Progenitor cell of endocrine pancreas (in vitro differentiated cells): ENCODE measurements at places on chromosomes 4 and X. TPM values are rescaled to one million over a fixed set of nuclear protein-coding genes. Genes with fewer than 3 reads are reported as not detected.

DNA sequence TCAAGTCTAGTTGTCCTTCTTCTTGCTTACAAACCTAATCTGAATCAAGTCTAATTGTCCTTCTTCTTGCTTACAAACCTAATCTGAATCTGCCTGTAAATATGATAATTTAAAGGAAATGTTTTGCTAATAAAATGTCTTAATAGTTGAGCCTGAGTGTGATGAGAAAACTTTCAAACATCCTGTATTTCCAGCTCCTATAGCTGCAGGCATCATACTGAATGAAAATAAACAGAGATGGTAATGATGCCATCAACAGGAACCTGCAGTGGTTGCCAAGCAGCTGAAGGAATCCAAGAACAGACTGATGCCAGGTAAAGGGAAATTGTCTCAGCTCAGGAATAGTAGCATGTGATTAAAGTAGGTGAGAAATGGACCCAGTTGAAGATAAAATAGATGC is 156.1 kb upstream of the IRS4 start:
- no peaks in the 10 kb centered on the region for H3K27me3 ChIP-seq
- no peaks in the 10 kb centered on the region for H3K4me1 ChIP-seq
- H3K27ac ChIP-seq, result no peak overlapping the region
- H3K36me3 ChIP-seq, result no peaks in the 10 kb centered on the region
- H3K4me3 ChIP-seq, result no peak overlapping the region

Gene CT45A1
- total RNA-seq, result not detected in 2 replicates

Gene TRIML2
- not detected in 2 replicates for total RNA-seq

DNA sequence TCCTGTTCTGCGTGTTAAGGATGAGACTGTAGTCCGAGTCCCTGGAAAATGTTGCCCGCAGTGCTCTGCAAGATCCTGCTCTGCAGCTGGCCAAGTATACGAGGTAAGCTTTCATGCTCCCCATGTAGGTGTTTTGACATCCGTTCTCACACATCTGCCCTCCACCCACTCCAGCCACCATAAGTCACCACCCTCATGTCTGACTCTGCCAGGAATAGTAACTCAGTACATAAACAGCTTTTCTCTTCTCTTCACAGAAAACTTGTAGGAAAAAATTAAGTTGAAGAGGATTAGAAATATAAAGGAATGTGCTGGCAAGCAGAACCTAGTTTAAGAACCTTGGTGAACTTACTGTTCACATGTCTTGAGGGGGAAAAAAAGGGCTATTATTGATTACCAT is 207.9 kb downstream of the FRAS1 start:
- peaks cover 58% of the 10 kb centered on the region for H3K36me3 ChIP-seq
- H3K4me1 ChIP-seq, result peaks cover 2% of the 10 kb centered on the region
- DNase-seq, result no peak
- no peak overlapping the region for H3K27ac ChIP-seq
- no peaks in the 10 kb centered on the region for H3K27me3 ChIP-seq

GRCh38 chr4:155930330-155930729 is 23.3 kb downstream of the CTSO start:
- no peak overlapping the region for H3K27ac ChIP-seq
- no peaks in the 10 kb centered on the region for H3K27me3 ChIP-seq
- H3K36me3 ChIP-seq, result peaks cover 14% of the 10 kb centered on the region
- H3K4me3 ChIP-seq, result no peak overlapping the region

Gene SPANXA1
- total RNA-seq, result not detected in 2 replicates

DNA sequence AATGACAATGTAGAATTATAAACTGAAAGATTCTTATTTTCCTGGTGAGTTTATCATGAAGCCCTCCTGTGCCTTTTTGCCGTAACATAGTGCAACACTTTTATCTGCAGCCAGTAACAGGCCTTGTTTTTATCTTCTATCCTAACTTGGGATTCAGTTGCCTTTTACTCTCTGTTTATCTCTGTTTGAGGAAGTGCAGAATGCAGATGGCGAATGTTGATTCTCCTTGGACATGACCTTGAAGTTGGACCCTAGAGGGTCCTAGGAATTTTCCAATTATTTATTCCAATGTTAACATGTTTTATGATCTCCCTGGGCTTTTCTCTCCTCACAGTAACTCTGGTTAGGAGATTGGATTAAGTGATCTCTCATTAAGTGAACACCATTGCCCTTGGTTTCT is 165.0 kb downstream of the FMR1NB start:
- H3K36me3 ChIP-seq, result no peaks in the 10 kb centered on the region
- H3K4me3 ChIP-seq, result no peak overlapping the region
- H3K27ac ChIP-seq, result no peak overlapping the region

Gene FHDC1
- total RNA-seq, result 11.3 and 11.6 TPM in 2 replicates

DNA sequence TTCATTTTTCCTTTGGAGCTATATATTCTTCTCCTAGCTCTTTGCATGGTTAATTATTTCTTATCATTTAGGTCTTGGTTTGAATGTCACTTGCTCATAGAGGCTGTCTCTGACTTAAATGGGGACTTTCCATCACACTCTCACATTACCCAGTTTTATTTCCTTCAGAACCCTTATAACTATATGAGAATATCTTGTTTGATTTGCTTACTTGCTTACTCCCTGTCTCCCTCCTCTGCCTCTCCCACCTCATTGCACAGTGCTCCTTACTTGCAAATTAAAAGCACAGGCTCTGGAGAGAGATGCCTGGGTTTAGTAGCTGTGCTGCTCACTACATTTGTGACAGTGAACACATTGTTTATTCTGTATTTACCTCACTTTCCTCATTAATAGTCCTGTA is 174.6 kb downstream of the SOWAHB start:
- no peaks in the 10 kb centered on the region for H3K27me3 ChIP-seq
- H3K36me3 ChIP-seq, result peaks cover 19% of the 10 kb centered on the region
- H3K27ac ChIP-seq, result no peak overlapping the region
- DNase-seq, result no peak

Gene OPRPN
- not detected in 2 replicates for total RNA-seq

DNA sequence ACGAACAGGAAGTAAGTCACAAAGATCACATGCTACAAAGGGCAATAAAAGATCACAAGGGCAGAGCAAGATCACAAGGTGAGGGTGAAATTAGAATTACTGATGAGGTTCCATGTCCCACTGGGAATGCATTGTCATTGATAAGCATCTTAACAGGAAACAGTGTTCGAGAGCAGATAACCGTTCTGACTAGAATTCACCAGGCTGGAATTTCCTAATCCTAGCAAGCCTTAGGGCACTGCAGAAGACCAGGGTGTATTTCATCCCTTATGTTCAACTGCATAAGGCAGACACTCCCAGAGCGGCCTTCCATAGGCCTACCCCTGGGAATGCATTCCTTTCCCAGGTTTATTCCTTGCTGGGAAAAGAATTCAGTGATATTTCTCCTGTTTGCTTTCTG is 980.6 kb upstream of the LCORL start:
- no peak overlapping the region for H3K4me3 ChIP-seq
- H3K27ac ChIP-seq, result no peak overlapping the region

Gene PDE6B
- total RNA-seq, result 10.4 TPM in 2 replicates

GRCh38 chr4:153789741-153790499 is 1.0 kb upstream of the SFRP2 start:
- no peak for DNase-seq
- peaks cover 87% of the 10 kb centered on the region for H3K27me3 ChIP-seq
- H3K27ac ChIP-seq, result peak overlapping the region; percentile 41
- no peaks in the 10 kb centered on the region for H3K36me3 ChIP-seq
- H3K4me1 ChIP-seq, result peaks cover 26% of the 10 kb centered on the region
- H3K4me3 ChIP-seq, result peak overlapping the region; percentile 50

Gene MAP9
- total RNA-seq, result 33.2 and 34.2 TPM in 2 replicates

- H3K27ac ChIP-seq, result no peak overlapping the region
- no peak overlapping the region for H3K4me3 ChIP-seq
- DNase-seq, result no peak
- no peaks in the 10 kb centered on the region for H3K36me3 ChIP-seq
Observed at GRCh38 chr4:93299118-93299517, 529.4 kb upstream of the ATOH1 start.

Gene CENPVL1
- total RNA-seq, result 1.4 TPM in 2 replicates

Gene ATP2B3
- total RNA-seq, result 0.11 and 0.60 TPM in 2 replicates
